ENCODE measurements at places on chromosomes 7 and 10.

DNA sequence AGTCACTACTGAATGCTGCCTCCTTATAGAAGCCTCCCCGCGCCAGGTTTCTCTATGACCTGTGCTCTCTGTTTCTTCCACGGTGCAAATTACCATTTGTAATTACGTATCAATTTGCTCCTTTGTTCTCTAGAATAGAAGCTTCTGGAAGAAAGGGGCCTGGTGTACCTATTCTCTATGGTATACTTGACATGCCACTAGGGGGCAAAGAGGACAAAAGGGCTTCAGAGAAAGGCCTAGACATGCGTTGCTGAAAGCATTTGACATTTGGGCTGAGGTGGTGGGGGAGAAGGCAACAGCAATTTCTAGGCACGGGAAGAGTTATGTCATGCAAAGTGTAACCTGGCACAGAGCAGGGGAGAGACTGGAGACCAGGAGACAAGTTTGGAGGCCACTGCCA is 148.7 kb downstream of the WDR11 start:
- DNase-seq: no peak

- DNase-seq: no peak
Observed at GRCh38 chr7:134941185-134941900, 45.0 kb upstream of the AGBL3 start.

- DNase-seq: no peak
Observed at GRCh38 chr7:127914693-127915092, 116.5 kb downstream of the LRRC4 start.

DNA sequence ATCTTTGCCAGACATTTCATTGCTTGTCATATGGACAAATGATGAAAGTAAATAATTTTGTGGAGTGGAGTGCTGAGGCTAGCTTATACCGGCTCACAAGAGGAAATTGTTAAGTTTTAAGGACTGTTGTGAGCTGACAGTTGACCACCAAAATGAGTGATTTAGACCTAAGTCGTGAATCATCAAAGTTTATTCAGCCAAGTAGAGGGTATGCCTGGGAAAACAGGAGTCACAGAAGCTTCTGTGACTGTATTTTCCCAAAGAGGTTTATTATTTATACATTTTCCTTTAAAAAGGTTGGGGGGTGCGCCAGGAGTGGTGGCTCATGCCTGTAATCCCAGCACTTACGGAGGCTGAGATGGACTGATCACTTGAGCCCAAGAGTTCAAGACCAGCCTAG is 21.8 kb downstream of the MRPS24 start:
- no peak for DNase-seq

- DNase-seq: no peak
Observed at GRCh38 chr7:132275416-132276233, 300.6 kb downstream of the PLXNA4 start.

DNA sequence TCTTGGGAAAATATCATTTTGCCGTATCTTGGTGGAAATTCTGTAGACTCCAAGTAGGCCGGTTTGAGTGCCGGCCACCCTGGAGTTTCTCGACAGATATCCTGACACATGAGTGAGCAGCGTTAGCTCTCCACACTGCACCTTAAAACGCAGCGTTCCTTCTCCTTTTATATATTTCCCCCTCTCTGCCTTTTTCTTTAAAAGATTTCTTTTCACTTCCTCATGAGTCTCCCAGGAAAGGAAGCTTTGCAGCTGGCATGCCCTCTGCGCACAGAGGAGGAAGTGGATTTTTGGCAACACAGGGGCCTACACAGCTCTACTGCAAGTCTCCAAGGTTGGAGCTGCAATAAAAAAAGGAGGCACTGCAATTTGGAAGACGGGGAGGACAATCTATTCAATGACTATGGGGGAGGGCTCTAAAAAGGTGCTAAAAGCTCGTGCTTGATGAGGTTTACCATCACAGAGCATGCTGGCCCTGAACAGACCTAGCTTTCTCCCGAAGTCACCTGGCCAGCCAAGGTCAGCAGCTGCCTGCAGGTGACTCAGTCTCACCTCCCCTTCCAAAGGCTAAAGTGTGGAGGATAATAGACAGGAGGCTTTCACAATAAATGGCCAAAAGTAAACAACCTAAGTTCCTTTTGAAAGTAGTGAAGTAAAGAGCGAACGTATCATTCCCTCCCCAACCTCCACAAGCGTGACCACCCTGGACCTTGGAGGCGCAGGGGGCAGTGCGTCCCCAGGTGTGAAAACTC is 252.8 kb downstream of the ZMYND11 start:
- DNase-seq: no peak

GRCh38 chr7:26694141-26694540 is 170.2 kb downstream of the SKAP2 start:
- no peak for DNase-seq

DNA sequence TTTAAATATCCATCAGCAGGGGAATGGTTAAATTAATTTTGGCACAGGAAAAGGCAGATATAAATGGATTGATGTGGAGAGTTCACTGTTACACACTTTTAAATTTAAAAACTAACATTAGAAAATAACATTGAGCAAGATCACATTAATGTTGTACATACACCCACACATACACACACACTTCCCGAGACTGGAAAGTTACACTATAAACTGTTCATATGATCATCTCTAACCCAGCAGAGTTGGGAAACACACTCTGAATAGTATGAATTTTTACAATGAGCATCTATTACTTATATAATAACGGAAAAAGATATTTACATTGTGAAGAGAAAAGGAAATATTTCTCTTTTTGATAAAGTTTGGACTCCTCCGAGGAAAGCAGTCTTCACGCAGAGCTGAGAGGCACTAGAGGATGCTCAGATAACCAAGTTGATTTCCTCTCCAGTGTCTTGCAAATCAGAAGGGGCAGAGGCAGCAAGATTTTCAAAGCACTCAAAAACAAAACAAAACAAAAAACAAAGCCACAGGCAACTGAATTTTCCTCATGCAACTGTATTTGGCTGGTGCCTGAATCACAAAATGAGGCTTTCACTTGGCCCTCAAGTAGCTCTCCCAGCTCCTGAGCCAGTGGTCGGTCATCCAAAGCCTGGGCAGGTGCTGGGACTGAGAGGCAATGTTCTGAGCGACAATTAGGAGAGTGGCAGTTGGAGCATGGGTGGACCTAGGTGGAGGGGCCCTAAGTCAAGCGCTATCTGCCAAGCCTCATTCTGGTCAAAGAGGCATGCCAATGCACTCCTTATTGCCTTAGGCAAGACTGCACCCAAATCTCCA is 10.5 kb upstream of the GATAD1 start:
- DNase-seq: no peak

GRCh38 chr10:77680811-77681210 is 43.2 kb upstream of the KCNMA1 start:
- DNase-seq: no peak

GRCh38 chr10:8055420-8056349 is 1.2 kb downstream of the GATA3 start:
- no peak for DNase-seq

- DNase-seq: no peak
Observed at GRCh38 chr7:36349626-36350025, 40.0 kb upstream of the ANLN start.

Data from bone marrow (tissue), 2 donors.